Bronchial smooth muscle cell (primary cell): ENCODE measurements at places on chromosomes 1 and 21. TPM values are rescaled to one million over a fixed set of nuclear protein-coding genes. Genes with fewer than 3 reads are reported as not detected.

Gene DCST1
- total RNA-seq, result not detected in 2 replicates

Gene CBS
- total RNA-seq, result 33.1 and 57.7 TPM in 2 replicates

Gene ICOSLG
- 0.09 and 0.16 TPM in 2 replicates for total RNA-seq

Gene DCLRE1B
- 0.69 and 0.79 TPM in 2 replicates for total RNA-seq

Gene TRIM58
- not detected in 2 replicates for total RNA-seq

Gene ANKRD35
- total RNA-seq, result 2.9 and 5.2 TPM in 2 replicates

Gene KLHDC8A
- total RNA-seq, result not detected in 2 replicates

Gene SLC37A1
- 1.9 and 2.8 TPM in 2 replicates for total RNA-seq

Gene CRYAA
- not detected in 2 replicates for total RNA-seq

Gene LEFTY2
- not detected in 2 replicates for total RNA-seq

Gene ABCG1
- 5.7 and 10.0 TPM in 2 replicates for total RNA-seq

Gene AK4
- total RNA-seq, result 4.3 and 4.9 TPM in 2 replicates

Gene CAPZA1
- 189 and 196 TPM in 2 replicates for total RNA-seq

Gene SLC1A7
- total RNA-seq, result 0.94 and 2.4 TPM in 2 replicates

Gene PTAFR
- total RNA-seq, result under 0.01 TPM in 2 replicates

Gene FMO1
- total RNA-seq, result 0.16 TPM in 1 of 2 replicates, not detected in the other

Gene MSH4
- total RNA-seq, result 0.16 and 0.52 TPM in 2 replicates

Gene LDLRAD1
- not detected in 2 replicates for total RNA-seq

Gene LHX4
- total RNA-seq, result under 0.01 and 0.09 TPM in 2 replicates

Gene OXCT2
- 0.09 and 2.2 TPM in 2 replicates for total RNA-seq

Gene GNAT2
- total RNA-seq, result 0.34 and 0.79 TPM in 2 replicates

Gene DCAF6
- total RNA-seq, result 52.4 and 62.4 TPM in 2 replicates

Gene KRTAP7-1
- total RNA-seq, result not detected in 2 replicates

Gene OR2L13
- total RNA-seq, result not detected in 2 replicates

Gene TCEANC2
- total RNA-seq, result 4.4 and 5.2 TPM in 2 replicates

Gene TMIGD3
- total RNA-seq, result 0.16 TPM in 1 of 2 replicates, not detected in the other

Gene DMRTA2
- total RNA-seq, result 0.09 TPM in 1 of 2 replicates, not detected in the other

Gene FAM131C
- total RNA-seq, result not detected in 2 replicates

Gene TMEM52
- total RNA-seq, result 0.32 TPM in 1 of 2 replicates, not detected in the other

Gene HCRTR1
- not detected in 2 replicates for total RNA-seq

Gene LMX1A
- not detected in 2 replicates for total RNA-seq

Gene GJC2
- 4.7 and 10.1 TPM in 2 replicates for total RNA-seq

Gene FAM110D
- not detected in 2 replicates for total RNA-seq

Gene KCNH1
- total RNA-seq, result not detected in 2 replicates

Gene SYT2
- under 0.01 TPM in 2 replicates for total RNA-seq

Gene SPRR5
- total RNA-seq, result not detected in 2 replicates

Gene FCAMR
- under 0.01 TPM in 1 of 2 replicates, not detected in the other for total RNA-seq

Gene OR10Z1
- not detected in 2 replicates for total RNA-seq

Gene LCA5L
- total RNA-seq, result 0.32 and 0.52 TPM in 2 replicates

Gene TMEM125
- not detected in 2 replicates for total RNA-seq

Gene PHTF1
- total RNA-seq, result 17.2 and 22.9 TPM in 2 replicates

Gene SRGAP2C
- 12.4 and 17.3 TPM in 2 replicates for total RNA-seq

Gene BRDT
- total RNA-seq, result not detected in 2 replicates

Gene GCSAML
- total RNA-seq, result not detected in 2 replicates

Gene IL22RA1
- 0.09 TPM in 1 of 2 replicates, not detected in the other for total RNA-seq

Gene FCRL5
- not detected in 2 replicates for total RNA-seq

Gene SAMD11
- total RNA-seq, result 7.5 and 30.3 TPM in 2 replicates

Gene BEST4
- total RNA-seq, result 0.16 and 0.26 TPM in 2 replicates

Gene SPRR1B
- total RNA-seq, result 0.17 TPM in 1 of 2 replicates, not detected in the other

Gene TIAM1
- total RNA-seq, result 2.6 and 6.0 TPM in 2 replicates

Gene SCCPDH
- 40.8 and 45.2 TPM in 2 replicates for total RNA-seq

Gene PGBD5
- total RNA-seq, result 0.69 and 2.2 TPM in 2 replicates

Gene AGBL4
- total RNA-seq, result not detected in 2 replicates

Gene AIRE
- total RNA-seq, result not detected in 2 replicates
